ENCODE measurements at places on chromosomes 12 and 14.

- no peak for DNase-seq
Observed at GRCh38 chr14:55000381-55000780, 26.5 kb downstream of the WDHD1 start.

DNA sequence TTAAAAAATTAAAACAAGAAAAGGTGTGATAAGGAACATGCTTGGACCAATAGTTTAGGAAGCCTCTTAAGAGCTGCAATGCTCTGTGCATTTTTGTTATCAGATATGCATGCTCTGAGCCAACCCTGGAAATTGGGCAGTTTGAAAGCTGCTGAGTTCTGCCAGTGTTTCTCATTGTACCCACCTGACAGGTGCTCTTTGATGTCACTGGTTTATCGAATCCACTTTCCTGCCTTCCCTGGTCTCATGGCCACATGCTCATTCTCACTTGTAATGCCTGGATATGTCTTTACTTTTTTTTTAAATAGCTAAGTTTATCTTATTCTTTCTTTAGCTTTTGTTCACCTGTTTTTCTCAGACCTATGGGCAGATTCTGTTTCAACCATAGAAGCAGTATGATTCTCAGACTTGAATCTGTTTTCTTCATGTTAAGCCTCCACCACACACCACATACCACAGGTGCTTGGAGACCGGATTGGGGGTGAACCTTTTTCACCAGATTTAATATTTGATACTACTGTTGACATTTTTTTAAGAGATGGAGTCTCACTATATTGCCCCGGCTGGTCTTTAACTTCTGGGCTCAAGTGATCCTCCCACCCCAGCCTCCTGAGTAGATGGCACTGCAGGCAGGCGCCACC, 90.7 kb downstream of the ESR2 start:
- no peak for DNase-seq

DNA sequence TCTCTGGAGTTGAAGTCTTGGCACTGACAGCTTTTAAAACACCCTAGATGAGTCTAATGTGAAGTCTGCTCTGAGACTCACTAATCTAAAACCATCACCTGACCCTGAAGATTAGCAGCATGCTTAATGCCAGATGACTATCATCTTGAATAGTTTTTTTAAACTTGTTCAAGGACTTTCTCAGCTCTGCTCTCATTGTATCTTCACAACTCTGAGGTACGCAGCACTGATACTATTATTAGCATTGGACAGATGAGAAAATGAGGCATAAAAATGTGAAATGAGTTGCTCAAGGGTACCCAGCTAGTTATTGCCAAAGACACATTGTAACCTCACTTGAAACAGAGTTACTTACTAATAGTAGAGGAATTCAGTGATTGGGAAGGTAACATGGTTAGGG, 4.8 kb downstream of the SLC38A1 start:
- no peak for DNase-seq

DNA sequence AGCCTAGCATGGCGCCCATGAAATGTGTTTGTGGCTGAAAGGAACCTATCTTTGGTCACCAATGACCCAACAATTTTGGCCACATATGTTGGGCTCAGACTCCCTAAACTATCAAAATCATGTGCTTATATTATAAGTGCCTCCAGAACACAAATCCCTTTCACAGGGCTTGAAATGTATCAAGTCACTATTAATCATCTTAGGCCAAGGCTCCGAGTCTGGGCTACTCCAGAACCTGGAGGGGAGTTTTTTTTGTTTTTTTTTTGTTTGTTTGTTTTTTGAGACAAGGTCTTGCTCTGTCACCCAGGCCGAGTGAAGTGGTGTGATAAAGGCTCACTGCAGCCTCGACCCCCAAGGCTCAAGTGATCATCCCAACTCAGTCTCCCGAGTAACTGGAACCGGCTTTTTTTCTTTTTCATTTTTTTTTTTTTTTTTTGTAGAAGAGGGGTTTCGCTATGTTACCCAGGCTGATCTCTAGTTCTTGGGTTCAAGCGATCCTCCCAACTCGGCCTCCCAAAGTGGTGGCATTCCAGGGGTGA, 989 bp upstream of the DRAM1 start:
- no peak for DNase-seq

DNA sequence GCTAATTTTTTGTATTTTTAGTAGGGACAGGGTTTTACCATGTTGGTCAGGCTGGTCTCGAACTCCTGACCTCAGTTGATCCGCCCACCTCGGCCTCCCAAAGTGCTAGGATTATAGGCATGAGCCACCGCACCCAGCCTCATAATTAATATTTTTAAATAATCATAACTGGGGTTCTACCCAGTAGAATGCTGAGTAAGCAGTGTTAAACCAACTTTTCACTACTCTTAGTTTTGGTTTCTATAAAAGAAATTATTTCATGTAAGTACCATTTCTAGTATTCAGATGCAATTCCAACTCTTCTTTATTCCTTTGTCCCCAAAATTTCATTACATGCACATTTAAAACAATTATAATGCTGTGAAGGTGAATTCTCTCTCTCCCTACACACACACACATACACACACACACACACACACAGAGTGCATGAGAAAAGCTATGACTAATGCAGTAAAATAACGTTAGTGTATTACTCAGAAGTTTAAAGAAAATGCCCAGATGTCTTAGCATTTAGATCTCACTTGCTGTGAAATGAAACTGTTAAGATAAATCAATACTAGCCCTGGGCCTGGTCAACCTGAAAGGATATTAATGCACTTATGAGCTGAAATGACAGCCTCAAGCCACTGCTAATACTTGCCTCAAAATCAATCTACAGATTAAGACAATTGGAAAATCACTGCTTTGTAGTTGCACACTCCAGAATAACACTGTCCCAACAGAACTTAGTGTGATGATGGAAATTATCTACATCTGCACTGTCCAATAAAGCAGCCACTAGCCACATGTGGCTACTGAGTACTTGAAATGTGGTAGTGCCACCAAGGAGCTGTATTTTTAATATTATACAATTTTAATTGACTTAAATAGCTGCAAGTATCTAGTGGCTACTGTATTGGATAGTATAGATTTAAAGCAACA, 36.0 kb downstream of the PTPN21 start:
- no peak for DNase-seq

DNA sequence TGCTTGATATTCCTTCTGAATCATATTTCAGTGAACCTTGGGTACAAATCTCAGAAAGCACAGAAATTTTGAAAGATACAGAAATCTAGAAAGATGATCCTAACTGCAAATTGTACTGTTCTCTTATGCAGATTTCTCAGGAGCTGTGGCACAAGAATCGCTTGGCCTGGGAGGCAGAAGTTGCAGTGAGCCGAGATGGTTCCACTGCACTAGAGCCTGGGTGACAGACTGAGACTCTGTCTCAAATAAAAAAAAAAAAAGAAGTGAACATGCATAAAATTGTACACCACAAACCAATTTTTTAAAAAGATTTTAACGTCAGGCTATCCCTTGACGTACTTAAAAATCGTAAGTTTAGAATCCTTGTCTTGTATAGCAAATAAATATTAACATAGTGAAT, 31.3 kb downstream of the SCAF11 start:
- no peak for DNase-seq

- no peak for DNase-seq
Observed at GRCh38 chr12:117408161-117408791, 46.9 kb upstream of the NOS1 start.

- DNase-seq, result no peak
Observed at GRCh38 chr12:88854260-88854659, 274.0 kb upstream of the KITLG start.

GRCh38 chr14:88546621-88547385, 8.0 kb downstream of the PTPN21 start:
- DNase-seq, result no peak

DNA sequence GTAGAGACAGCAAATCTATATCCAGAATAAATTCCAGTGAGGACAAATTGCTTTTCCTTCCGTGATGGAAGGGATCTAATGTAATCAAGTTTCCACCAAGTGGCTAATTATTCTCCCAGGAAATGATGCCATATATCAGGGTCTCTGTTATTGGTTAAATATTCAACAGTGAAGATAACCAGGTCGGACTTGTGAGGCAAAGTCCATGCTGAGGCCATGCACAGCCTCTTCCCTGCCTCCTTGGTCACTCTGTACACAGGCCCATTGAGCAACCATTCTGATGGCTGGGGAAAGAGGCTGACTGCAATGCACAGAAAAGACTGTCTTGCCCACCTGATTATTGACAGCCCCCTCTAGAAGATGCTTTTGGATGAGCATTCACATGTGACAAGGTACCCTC, 90.1 kb downstream of the TNFAIP2 start:
- no peak for DNase-seq

- DNase-seq, result no peak
Observed at GRCh38 chr14:96676166-96676565, 121.0 kb upstream of the VRK1 start.

DNA sequence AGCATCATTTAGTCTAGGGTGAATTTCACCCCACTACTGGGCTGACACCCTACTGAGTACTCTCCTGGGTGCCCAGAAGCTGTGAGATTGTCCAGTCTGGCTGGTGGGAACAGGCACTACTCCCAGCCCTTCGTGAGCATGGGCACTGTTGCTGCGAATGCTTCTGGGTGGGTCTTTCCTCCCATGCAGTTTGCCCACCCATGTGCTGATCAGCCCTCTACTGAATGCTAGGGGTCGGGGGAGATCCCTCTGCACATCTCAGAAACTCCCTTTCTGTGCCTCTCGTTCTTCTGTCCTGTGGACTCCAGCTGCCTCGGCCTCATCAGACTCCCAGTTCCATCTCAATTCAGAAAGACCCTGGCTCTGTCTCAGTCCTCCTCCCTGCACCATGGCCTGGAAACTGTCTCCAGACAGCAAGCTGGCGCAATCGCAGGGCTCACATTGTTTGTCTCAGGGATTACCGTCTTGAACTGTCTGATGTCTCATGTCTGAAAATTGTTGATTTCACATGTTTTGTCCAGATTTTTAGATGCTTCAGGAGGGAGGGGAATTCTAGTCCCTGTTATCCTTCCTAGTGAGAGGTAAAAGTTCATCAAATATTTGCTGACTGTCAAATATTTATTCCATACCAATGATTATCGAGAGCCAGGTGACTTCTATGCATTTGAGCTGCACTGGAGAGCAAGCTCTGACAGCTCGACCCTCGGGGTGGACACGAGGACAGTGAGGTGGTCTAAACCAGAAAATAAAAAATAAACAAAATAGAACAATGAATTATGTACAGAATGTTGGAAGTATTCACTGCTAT, 316.6 kb upstream of the RTL1 start:
- no peak for DNase-seq

- DNase-seq, result no peak
Observed at GRCh38 chr12:66321435-66321834, 19.1 kb downstream of the HELB start.

DNA sequence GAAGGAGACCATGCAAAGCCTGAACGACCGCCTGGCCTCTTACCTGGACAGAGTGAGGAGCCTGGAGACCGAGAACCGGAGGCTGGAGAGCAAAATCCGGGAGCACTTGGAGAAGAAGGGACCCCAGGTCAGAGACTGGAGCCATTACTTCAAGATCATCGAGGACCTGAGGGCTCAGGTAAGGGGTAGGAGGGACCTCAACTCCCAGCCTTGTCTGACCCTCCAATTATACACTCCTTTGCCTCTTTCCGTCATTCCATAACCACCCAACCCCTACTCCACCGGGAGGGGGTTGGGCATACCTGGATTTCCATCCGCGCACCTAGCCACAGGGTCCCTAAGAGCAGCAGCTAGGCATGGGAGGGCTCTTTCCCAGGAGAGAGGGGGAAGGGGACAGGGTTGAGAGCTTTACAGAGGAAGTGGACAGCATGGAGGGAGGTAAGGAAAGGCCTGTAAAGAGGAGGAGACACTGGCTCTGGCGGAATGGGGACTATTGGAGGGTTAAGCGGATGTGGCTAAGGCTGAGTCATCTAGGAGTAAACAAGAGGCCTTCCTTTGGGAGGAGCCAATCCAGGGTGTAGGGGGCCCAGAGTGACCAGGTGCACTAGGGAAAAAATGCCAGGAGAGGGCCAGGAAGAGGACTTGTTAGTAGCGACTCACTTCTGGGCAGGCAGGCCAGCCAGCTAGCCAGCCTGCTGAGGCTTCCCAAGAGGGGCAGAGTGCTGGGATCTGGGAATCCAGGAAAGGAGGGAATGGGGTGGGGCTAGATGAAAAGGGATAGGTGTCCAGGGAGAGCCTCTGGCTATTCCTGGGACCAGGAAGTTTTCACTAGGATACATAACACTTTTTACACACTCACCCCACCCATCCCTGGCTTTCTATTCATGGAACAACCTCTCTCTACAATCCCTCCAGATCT, 754 bp downstream of the KRT18 start:
- peak; percentile 42 for DNase-seq

DNA sequence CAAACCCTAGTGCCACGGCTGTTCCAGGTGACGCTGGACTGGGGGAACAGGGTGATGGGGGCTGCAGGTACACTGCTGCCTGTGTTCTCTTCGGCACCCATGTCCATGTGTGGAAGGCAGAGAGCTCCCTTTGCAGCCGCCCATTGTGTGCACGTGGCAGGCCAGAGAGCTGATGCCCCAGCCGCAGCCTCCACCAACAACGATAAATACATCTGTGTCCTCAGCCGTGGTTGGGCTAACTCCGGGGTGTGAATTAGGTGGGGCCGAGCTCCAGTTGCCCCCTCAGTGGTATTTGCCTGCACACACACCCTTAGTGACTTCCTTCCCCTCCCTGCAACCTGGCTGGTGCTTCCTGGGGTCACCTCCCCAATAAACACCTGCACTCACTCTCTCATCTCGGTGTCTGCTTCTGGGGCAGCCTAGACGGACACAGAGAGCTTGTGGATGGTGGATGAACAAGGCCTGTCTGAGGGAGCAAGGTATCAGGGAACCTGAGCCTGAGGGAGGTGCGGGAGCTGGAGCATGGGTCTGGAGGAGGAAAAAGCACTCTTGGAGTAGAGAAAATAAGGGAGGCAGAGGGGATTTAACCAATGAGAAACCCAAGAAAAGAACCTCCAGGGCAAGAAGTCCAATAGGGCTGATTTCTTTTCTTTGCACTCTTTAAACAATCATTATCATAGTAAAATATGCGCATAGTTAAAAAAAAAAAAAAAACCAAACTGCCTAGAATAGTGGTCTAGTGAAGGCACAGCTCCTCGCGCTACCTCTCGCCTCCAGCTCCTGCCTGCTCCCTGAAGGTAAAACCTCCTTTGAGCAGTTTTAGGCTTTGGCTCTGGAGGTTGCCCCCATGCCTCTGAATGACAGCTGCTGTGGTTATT, 112.6 kb downstream of the ZNF664 start:
- DNase-seq, result no peak

DNA sequence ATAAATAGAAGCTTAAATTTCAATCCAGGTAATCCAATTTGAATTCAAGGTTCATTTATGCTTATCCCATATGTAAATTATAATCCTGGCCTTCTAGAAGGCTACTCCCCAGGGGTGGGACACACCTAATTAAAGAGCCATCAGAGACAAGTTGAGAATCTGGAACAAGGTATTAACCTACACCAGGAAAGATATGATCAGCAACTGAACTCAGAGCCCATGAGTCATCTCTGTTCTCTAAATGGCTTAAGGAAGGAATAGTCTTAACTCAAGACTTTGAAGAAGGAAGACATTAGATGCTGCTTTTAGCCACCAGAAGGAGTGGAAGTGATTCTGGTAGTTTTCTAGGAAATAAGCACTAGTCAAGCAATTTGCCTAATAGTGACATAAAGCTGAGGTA, 88.0 kb downstream of the KIF21A start:
- DNase-seq, result no peak

GRCh38 chr12:21552635-21553328, 26.7 kb downstream of the SPX start:
- DNase-seq, result no peak

- DNase-seq, result no peak
Observed at GRCh38 chr14:104009297-104009696, 67.0 kb upstream of the RD3L start.

Measured in NCI-H187 treated with DMSO at 0.1 percent for 48 hours (cell line).